Daoy (cell line): ENCODE measurements at places on chromosomes 3 and 15. TPM values are rescaled to one million over a fixed set of nuclear protein-coding genes. Genes with fewer than 3 reads are reported as not detected.
A peak's percentile ranks its signal among the peaks of the same experiment; 100 is the strongest.

- no peak for DNase-seq
Measured at GRCh38 chr3:194828116-194828515, 142.4 kb downstream of the FAM43A start.

The SLC27A2 gene
- 1.1 and 1.3 TPM in 2 replicates for total RNA-seq

DNA sequence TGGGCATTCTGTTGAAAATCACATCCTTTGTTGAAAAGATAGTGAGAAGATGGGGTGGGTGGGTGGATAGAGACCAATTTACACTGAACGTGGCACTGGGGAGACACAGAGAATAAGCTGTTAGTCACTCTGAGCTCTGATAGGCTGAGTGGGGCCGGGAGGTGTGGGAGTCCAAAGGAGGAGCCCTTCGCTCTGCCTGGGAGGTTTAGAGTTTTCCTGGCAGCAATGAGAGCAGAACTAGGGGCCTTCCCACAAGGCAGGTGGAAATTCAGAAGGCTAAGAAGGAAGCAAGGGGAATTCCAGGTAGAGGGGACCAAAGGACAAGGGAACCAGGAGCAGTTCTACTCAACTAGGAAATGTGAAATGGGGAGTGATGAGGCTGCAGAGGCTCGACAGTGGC lies 272.7 kb downstream of the RPLP1 start:
- DNase-seq, result no peak

- DNase-seq, result no peak
Measured at GRCh38 chr3:113043686-113044085, 52.9 kb downstream of the GTPBP8 start.

- no peak for DNase-seq
Measured at GRCh38 chr15:91947293-91947679, 93.8 kb downstream of the SLCO3A1 start.

DNA sequence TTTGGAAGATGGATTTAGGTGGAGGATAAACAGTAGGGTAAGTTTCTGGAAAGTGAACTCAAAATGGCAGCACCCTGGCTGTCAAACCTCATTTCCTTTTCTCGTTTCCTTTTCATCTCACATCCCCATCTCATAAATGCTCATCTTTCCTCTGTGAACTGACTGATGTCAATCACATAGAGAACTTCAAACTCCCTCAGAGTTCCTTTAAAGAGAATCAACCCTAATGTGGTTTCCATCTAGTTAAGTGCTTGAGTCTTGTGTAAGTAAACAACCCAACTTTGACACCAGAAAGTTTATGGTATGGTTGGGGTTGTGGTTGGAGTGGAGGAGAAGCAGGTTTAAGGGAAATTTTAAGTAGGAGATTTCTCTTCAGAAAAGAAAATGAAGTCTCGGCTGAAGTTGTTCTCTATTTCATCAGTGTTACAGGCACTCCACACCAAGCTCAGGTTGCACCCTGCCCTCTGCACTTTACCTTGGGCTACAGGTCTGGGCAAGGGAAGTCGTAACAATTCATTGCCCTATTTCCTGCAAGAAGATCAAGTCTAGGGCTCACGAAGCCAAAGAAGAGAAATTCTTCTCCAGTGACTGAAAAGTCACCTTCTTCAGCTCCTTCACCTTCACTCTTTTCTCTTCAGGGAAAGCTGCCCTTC lies 34.4 kb upstream of the TNIK start:
- no peak for DNase-seq

DNA sequence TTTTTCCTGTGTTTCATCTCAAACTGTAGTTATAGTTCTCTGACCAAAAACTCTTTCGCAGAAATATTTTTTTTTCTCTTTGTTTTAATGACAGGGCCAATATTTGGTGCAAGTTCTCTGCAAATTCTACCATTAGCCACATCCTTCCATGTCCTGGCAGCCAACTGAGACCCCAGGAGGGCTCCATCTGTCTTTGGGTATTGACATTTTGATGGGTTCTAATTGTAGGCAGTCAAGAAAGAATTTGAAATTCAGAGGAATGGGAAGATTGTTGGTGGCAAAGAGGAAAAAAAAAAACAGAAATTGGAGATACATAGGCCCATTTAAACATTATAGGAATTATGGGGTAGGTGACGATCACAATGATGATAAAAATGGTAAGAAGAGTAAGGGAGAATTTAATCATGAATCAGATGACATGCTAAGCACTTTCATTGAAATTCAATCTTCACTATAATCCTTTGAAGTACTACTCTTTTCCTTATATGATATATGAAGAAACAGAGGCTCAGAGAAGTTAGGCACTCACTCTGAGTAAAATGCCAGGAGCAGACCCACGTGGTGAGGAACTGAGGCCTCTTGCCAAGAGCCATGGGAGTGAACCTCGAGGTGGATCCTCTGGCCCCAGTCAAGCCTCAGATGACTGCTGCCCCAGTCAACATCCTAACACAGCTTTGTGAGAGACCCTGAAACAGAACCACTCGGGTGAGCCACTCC lies 151.4 kb downstream of the PDZRN3 start:
- no peak for DNase-seq

The EPM2AIP1 gene
- 4.7 and 9.4 TPM in 2 replicates for total RNA-seq

GRCh38 chr3:64454179-64454578 lies 228.9 kb upstream of the PRICKLE2 start:
- peak; percentile 44 for DNase-seq

DNA sequence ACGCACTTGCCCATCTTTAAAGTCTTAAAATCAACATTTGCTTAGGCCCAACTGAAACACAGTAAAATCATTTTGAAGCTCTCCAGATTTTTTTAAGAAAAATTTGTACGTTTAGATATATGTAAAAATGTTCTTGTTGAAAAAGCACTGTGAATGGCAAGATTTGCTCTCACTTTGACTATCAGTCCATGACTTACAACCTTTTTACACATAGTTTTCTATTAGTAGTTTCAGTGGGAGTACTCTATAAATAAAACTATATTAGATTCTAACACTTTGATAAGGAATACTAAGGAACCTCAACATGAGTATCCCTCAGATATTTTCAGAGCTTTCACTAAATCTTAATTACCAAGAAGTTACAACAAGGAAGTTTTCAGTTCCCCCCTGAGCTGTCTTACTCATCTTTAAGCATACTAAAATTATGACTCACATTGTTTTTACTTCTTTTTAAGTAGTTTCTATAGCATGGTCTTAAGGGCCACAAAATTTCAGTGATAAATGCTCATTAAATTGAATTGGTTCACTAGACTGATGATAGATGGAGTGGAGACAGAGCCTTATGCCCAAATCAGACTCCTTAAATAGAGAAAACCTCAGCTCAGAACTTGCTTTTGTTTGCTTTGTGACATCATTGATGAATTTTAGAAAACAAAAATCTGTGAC lies 31.6 kb upstream of the RAP2B start:
- peak; percentile 57 for DNase-seq

DNA sequence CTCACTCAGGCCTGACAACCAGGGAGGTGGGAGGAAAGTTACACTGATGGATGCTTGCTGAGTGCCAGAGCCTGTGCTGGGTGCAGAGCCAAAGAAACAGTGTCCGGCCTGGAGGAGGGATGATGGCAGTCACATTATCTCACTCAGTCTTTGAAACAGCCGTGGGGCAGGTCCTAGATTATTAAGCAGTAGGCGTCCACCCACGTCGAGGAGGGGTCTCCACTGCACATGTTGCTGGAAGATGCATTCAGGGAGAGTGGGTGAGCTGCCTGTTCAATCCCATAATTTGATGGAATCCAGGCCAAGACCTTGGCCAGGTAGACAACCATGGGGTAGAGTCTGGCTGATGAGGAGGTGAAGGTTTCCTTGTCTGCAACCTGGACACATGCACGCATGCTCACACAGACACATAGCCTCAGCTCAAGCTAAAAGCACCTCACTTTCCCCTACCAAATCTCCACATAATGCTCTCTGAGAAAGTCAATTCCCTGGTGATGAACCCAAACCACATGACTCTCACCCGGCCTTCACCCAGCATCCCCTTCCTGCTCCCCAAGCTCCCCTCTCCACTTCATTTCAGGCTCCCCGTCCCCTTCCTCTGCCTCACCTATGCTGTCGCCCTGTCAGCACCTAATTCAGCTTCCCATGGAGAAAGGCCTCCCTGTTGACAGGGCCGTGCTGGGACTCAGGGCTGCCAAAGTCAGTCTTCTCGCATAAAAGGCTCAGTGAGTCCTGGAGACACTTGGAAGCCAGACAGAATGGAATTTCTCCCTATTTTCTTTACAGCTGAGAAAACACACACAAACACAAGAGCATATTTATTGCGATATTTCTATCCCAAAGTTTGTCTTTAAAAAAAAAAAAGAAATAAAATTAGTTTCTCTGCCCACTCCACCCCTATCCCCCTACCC lies 29.8 kb downstream of the ACAN start:
- no peak for DNase-seq

- peak; percentile 7 for DNase-seq
Measured at GRCh38 chr3:173548261-173548660, 150.7 kb downstream of the NLGN1 start.

The A4GNT gene
- total RNA-seq, result not detected in 2 replicates

The SNTN gene
- not detected in 2 replicates for total RNA-seq

GRCh38 chr3:52479037-52479876 lies 15.9 kb upstream of the STAB1 start:
- DNase-seq, result no peak

The RASL12 gene
- 1.5 and 1.6 TPM in 2 replicates for total RNA-seq

The ALAS1 gene
- 35.5 and 50.2 TPM in 2 replicates for total RNA-seq

- DNase-seq, result peak; percentile 41
Measured at GRCh38 chr3:72299321-72299802, 514.4 kb upstream of the PROK2 start.

The METTL6 gene
- total RNA-seq, result 29.3 and 37.2 TPM in 2 replicates

DNA sequence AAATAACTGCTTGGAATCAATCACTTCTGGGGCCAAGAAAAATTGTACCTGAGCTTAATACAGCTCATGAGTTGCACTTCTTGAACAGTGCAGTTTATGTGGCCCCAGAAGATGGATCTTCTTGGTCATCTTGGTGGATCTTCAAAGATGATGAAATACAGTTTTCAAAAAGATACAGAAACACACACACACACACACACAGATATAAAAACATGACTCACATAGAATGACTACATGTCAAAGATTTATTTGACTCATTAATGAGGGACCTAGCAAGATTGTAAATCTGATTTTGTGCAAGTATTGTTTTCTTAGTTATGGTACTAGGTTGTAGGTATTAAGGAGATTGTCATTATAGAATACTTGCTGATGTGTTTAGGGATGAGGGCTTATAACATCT lies 32.6 kb downstream of the PDCD6IP start:
- no peak for DNase-seq

DNA sequence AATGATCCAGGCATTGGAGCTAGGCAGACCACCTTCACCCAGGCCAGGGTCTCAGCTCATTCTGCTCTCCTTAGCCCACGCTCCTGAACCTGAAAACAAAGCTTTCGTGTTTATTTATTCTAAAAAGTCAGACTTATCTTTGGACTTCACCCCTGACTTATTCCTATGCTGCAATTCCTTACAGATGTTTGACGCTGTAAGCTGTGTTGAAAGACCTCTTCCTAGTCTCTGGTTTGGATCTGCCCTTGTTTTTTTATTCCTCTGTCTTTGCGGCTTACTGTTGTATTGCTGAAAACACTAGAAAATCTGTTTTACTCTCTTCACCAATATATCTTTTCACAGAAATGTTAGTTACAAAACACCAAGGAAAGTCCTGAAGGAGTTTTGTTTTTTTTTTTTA lies 40.5 kb upstream of the LDHAL6B start:
- DNase-seq, result no peak

- DNase-seq, result peak; percentile 90
Measured at GRCh38 chr3:194740859-194741491, 55.3 kb downstream of the FAM43A start.

DNA sequence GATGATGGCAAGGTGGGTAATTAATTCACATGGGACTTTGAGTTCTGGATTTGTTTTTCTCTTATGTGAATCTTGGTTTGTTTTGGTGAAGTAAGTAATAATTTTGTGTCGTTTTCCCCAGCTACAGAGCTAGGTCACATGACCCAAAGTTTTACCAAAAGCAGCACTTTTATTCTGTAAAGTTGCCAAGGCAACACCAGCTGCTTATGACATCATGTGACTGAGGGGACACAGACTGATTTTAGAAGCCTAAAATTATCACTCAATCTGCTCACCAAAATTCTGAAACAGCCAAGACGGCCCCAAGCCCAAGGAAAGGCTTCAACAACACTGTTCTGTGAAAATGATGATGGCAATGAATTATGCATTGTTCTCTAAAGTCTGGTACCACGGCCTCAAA lies 63.9 kb downstream of the MEX3B start:
- no peak for DNase-seq

- no peak for DNase-seq
Measured at GRCh38 chr3:100209169-100209568, 51.6 kb upstream of the TBC1D23 start.

- DNase-seq, result no peak
Measured at GRCh38 chr3:55823001-55823400, 335.9 kb upstream of the WNT5A start.

DNA sequence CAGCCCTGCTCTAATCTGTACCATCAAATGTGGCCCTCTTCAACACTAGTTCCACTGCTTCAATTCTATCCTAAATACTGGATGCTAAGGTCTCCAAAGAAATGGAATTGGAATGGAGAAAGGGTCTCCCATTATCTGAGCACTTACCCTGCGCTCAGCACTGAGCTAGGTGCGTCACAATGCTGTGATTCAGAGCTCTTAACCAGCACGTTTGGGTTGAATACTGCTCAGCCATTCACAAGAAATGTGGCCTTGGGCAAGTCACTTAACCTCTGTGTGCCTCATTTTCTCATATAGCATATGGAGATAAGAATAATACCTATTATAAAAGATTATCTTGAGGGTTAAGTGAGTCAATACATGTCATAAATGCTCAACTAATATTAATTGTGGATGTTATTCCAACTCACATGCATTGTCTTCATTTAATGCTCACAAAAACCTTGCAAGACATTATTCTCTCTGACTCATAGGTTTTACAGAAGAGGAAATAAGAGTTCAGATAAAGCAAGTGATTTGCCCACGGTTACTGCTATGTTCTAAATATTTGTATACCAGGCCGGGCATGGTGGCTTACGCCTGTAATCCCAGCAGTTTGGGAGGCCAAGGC lies 27.4 kb upstream of the SRGAP3 start:
- peak; percentile 8 for DNase-seq

DNA sequence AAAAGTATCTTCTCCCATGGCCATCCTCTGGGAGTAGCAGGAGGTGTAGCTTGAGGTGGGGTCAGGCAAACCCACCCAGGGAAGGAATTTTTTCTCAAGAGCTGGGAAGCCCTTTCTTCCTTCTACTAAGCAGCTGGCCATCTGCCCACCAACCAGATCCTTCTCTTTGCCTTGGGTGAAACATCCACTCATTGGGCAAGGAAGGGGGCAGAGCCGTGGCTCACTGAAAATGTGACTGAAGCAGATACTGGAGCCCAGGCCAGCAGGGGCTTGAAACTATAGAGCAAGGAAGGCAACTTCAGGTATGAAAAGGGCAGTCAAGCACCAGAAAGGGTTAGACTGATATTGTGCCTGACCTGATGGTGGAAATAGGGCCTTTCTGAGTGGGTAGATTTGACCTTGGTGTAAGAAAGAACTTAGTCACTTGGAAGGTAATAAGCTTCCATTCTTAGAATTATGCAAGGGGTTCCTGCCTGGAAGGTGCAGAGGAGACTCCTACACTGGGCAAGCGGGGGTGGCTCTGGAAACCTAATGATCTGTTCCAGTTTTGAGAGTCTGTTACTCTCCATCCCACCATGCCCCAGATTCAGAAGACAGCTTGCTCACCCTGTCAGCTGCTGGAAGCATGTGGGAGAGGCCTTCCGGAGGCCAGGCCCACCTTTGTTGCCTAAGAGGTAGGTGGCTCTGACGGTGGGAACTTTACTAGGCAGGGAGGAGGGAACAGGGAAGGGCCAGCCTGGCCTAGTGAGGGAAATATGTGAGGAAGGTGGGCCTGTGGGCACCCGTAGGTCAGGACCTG lies 22.0 kb upstream of the PLA2G4E start:
- DNase-seq, result no peak

The P2RY1 gene
- under 0.01 and 0.03 TPM in 2 replicates for total RNA-seq
